ENCODE measurements at places on chromosomes 13 and 19.
A peak's percentile ranks its signal among the peaks of the same experiment; 100 is the strongest.

DNA sequence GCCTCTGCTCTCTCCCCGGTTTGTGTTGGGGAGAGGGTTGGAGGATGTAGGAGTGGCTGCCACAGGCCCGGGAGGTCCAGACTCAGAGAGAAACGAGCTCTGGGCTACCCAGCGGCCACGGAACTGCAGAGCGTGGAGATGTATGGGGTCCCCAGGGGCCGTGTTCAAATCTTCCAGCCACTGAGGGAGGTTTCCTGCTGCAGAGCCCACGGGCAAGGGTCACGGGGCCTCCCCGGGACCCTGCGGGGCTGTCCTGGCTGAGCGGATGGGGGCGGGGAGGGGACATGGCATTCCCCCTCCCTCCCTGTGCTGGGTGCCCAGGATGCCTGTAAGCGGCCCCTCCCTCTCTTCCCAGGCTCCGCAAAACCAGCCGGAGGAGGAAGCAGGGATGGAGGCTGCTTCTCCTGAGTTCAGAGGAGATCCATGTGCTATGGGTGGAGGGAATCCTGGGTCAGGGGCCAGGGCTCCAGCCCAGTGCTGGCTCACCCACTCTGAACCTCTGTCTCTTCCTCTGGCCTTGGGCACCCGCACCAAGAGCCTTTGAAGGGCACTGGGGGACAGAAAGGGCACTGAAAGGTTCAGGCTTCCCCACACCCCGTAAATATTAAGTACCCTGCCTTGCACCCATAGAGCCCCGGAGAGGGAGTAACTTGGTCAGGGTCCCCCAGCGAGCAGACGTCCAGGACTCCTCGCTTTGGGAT lies 22.6 kb downstream of the SMIM24 start:
- H3K27ac ChIP-seq: peak overlapping the region; percentile 96
- no peak for DNase-seq
- no peaks in the 10 kb centered on the region for H3K27me3 ChIP-seq
- H3K4me3 ChIP-seq: peak overlapping the region; percentile 0

DNA sequence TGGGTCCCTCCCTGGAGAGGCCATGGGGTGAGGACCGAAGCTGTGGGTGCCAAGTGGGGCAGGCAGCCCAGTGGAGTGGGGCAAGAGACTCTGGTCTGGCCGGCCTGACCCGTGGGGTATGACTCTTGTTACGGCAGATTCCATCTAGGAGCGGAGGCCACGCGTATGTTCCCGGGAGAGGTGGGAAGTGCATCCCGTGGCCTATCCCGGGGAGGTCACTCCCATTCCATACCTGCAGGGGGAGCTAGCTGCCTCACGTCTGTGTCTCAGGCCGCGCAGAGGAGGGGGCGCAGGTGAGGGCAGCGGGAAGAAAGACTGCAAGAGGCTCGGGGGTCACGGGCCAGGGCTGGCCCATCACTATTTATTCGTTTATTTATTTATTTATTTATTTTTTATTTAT lies 4.9 kb downstream of the CSNK1G2 start:
- H3K27me3 ChIP-seq: no peaks in the 10 kb centered on the region
- H3K4me3 ChIP-seq: no peak overlapping the region
- no peak for DNase-seq
- H3K4me1 ChIP-seq: peaks cover 48% of the 10 kb centered on the region

GRCh38 chr13:44448875-44449274 lies 75.3 kb downstream of the SERP2 start:
- no peak overlapping the region for H3K27ac ChIP-seq
- H3K36me3 ChIP-seq: no peaks in the 10 kb centered on the region
- peaks cover 14% of the 10 kb centered on the region for H3K4me1 ChIP-seq
- no peak overlapping the region for H3K4me3 ChIP-seq
- no peak for DNase-seq

GRCh38 chr19:2495651-2496316 lies 19.9 kb downstream of the GADD45B start:
- H3K27me3 ChIP-seq: no peaks in the 10 kb centered on the region
- no peak for DNase-seq
- peak overlapping the region; percentile 84 for H3K27ac ChIP-seq
- no peaks in the 10 kb centered on the region for H3K36me3 ChIP-seq
- peaks cover 40% of the 10 kb centered on the region for H3K4me1 ChIP-seq
- peak overlapping the region; percentile 56 for H3K4me3 ChIP-seq

DNA sequence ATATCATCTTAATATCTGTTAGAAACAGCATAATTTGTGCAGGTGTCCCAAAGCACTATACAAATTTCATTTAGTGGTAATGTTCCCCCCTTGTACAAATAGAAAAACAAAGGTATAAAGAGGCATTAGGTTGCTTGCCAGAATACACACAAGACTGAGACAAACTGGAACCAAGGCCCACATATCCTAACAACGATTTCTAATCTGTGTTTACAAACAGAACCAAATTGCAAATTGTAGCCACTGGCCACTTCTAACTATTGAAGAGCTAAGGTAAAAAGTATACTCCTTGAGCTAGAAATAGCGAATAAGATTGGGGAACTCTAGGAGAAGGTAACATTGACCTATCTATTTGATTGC lies 526.1 kb downstream of the KLF12 start:
- peaks cover 9% of the 10 kb centered on the region for H3K4me1 ChIP-seq
- no peak overlapping the region for H3K4me3 ChIP-seq
- no peaks in the 10 kb centered on the region for H3K27me3 ChIP-seq

- peaks cover 21% of the 10 kb centered on the region for H3K4me1 ChIP-seq
- no peak overlapping the region for H3K27ac ChIP-seq
- H3K4me3 ChIP-seq: no peak overlapping the region
- no peaks in the 10 kb centered on the region for H3K36me3 ChIP-seq
- H3K27me3 ChIP-seq: no peaks in the 10 kb centered on the region
- DNase-seq: no peak
Observed at GRCh38 chr13:26307701-26308100, 53.8 kb downstream of the CDK8 start.

- H3K36me3 ChIP-seq: no peaks in the 10 kb centered on the region
- H3K27me3 ChIP-seq: no peaks in the 10 kb centered on the region
- no peaks in the 10 kb centered on the region for H3K4me1 ChIP-seq
- H3K4me3 ChIP-seq: no peak overlapping the region
Observed at GRCh38 chr13:48879432-48879831, 96.3 kb upstream of the FNDC3A start.

All from vagina (tissue), 2 donors.